ENCODE measurements at places on chromosomes 5 and 9.

GRCh38 chr5:32090026-32090754 lies 83.9 kb downstream of the GOLPH3 start:
- DNase-seq: no peak

DNA sequence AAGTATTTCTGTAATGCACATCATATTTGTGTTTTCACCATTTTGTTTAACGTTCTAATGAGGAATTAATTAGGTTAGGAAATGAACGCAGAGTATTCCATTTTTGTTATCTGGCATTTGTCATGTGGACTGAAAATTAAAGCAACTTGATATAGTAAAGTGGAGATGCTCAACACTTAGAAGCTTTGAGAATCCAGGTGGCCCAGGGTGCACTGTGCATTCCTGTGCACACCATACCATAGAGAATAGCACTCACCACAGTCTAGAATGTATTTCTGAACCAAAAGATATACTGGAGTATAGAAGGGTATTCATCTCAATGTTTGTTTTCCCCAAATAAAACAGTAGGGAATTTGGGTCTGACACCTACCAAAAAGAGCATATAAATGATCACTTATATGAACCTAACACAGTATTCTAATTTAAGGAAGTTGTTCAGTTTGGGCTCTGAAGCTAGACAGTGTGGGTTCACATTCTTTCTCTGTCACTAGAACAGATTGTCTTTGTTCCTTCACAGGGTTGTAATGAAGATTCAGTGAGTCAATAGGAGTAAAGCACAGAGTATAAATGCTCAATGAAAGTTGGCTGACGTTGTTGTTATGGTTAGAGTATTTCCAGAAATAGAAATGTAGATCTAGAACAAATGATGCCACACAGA lies 125.6 kb upstream of the DMRT1 start:
- DNase-seq: no peak

- DNase-seq: no peak
These were observed 94.9 kb upstream of the MINAR2 start for GRCh38 chr5:129653057-129653375.

GRCh38 chr5:82584631-82585030 lies 306.5 kb upstream of the RPS23 start:
- DNase-seq: no peak

- DNase-seq: no peak
These were observed 565.2 kb downstream of the CDK5RAP2 start for GRCh38 chr9:120014796-120015195.

DNA sequence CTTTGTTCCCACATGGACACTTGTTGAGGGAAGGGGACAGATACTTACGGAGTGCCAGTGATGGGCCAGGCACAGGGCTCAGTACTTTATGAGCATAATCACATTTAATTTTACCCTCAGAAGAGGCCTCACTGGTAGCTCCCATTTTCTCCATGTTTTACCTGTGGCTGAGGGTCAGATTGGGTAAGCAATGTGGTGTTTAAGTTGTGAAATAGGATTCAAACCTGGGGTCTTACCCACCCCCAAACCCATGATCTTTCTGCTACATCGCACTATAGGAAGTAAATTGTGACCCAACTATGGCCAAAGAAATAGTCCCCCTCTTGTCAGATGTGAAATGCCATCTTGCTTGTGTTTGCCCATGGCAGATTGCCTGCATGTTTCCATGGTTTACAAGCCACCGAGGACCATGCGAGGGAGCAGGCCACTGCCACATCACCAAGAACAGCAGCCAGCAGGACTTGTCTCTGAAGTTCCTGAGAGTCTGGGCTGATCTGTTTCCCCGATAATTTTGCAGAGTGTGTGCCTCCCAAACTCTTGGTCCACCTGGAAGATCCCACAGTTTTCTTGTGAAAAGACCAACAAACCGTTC lies 95.4 kb downstream of the MACROH2A1 start:
- DNase-seq: no peak

DNA sequence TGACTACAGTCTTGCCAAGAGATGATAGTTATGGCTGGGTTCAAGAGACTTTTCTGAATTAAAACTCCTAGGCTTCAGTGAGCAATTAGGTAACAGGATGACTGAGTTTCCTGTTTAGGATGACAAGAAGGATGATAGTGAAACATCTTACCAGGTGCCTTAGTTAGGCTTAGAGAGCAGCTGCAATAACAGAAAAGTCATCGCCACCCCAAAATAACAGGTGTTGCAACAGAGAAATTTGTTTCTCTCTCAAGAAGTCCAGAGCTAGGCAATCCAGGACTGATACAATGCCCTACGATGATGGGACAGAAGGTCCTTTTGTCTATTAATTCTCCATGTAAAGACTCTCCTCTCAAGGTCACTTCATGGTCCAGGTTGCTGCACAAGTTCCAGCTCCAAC lies 361.8 kb downstream of the CAAP1 start:
- DNase-seq: no peak

DNA sequence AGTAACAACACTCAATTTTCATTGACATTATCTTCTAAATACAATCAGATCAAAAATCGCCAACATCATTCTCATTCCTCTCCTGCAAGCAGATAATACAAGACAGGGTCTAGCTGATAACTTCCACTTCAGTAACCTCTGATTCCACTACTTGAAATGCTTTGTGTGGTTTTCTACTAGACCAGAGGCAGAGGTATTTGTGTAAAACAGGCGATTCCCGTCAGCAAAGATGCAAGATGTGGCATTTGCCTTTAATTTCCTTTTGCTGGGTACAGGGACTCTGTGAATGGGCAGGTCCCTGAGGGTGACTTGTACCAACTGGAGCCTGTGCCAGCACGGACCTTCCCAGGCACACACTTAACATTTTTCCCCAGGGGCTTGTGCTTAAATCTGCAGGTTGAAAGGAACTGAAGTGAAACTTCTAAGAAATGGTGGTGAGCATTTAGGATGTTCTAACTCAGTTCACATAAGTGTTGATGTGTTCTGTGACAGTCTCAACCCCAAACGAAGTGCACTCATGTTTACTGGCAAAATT lies 625.5 kb upstream of the WWC1 start:
- no peak for DNase-seq

GRCh38 chr9:88952086-88952615 lies 39.1 kb upstream of the S1PR3 start:
- DNase-seq: no peak

DNA sequence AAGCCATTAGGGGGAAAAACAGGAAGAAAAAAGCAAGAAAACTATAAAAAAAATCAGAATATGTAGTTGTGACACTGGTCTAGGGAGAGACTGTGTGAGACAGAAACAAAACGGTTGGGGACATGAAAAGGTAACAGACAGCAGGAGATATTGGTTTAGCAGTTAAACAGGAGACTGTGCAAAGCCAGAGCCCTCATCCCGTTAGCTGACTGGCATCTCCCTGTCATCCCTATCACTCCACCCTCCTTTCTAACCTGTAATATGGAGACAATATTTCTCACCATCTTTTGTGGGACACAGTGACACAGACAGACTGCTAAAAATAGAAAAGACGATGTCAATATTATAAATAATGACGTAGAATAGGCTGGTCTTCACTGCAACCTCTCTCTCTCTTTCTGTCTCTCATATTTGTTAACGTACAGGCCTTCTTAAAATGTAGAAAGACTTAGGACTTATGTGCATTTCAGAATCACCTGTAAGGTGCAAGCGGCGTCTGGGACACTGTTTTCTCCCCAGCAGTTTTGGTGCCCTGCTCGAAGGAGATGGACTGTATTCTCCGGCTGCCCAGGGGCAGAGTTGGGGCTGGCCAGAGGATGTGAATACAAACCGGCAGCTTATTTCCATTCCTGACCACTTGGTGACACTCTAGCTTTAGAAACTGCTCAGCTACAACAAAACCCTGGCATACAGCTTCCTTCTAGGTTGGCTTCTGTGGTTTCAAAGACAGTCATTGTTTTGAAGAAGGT lies 190.6 kb downstream of the MAT2B start:
- no peak for DNase-seq

DNA sequence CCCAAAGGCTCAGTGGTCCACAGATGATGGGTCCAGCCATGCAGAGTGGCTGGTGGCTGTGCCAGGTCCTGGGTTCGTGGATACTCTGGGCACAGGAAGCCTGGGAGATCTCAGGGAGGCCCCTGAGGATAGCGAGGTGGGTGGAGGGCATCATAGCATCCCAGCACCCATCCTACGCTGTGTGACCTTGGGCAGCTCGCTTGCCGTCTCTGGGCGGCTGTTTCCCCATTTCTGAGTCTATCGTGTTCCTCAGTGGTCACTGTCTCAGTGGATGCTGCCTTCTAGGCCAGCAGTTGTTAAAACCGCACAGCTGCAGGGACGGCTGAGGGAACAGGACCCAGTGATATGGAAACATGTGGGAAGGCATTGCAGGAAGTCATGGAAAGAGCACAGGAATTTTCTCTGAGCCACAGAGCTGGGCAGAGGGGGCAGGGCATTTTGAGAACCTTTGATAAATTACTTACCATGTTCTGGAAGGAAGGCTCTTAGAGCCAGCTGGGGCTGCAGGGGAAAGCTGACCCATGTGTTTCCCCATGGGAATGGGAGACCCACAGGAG lies 86.4 kb upstream of the COL5A1 start:
- DNase-seq: no peak

- no peak for DNase-seq
These were observed 22.1 kb upstream of the STXBP1 start for GRCh38 chr9:127589955-127590370.

- DNase-seq: no peak
These were observed 8.4 kb upstream of the DMRT3 start for GRCh38 chr9:967903-968641.

DNA sequence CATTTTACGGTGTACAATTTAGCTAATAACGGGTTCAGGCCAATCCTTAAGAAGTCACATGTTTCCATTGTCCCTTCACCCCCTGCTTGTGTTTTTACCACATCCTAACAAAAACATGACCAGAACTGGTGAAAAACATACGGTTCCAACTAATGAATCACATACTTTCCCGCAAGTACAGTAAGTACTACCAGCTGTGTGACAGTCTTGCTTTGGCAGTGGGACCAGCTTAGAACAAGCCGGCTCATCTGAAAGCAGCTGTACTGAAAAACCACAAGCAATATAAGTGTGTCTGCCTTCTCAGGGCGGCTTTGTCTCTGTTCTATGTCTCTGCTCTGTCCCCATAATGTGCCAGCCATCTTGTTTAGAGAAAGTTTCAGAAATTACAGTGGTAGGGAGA lies 242.5 kb downstream of the BNC2 start:
- no peak for DNase-seq

GRCh38 chr9:99463131-99463530 lies 241.0 kb downstream of the SEC61B start:
- DNase-seq: no peak

GRCh38 chr9:138105561-138106505 lies 228.3 kb downstream of the CACNA1B start:
- no peak for DNase-seq

- no peak for DNase-seq
These were observed 1.6 kb upstream of the PHYKPL start for GRCh38 chr5:178234121-178234749.

- DNase-seq: no peak
These were observed 117.2 kb upstream of the TBCA start for GRCh38 chr5:77893225-77893860.

- no peak for DNase-seq
These were observed 68.9 kb upstream of the EFNA5 start for GRCh38 chr5:107739661-107740060.

DNA sequence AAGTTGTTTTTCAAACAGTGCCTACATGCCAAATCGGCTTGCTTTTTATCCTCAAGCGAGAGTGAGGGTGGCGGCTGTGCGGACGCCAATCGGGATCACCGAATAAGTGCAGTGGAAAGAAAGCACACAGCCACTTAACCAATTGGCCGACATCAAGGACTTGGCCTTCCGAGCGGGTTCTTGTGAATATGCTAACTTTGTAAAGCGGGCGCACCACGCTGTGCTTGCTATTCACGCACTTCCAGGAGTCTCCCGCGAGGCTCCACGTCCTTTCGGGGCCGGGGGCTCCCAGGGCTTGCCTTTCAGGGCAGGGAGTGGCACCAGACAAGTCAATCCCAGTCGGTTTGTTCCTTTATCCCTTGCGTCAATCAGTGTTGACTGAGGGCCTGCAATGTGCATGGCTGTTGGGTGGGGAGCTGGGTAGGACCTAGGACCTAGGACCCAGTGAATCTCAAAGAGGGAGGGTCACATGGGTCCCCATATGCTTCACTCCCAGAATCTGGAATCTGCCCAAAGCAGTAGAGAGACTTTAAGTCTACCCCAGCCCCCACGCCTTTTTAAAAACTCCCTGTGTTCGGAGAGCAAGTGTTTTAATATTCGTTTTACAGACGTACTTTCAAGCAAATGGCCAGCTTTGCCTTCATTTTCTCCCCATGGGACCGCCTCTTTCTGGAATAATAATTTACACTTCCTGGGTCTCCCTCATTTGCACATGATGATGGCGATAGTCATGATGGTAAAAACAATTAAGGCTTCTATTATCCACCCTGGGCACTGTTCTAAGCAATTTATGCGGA lies 2.0 kb upstream of the GCNT4 start:
- no peak for DNase-seq

- no peak for DNase-seq
These were observed 39.7 kb upstream of the RNU6ATAC start for GRCh38 chr9:134204041-134204440.

DNA sequence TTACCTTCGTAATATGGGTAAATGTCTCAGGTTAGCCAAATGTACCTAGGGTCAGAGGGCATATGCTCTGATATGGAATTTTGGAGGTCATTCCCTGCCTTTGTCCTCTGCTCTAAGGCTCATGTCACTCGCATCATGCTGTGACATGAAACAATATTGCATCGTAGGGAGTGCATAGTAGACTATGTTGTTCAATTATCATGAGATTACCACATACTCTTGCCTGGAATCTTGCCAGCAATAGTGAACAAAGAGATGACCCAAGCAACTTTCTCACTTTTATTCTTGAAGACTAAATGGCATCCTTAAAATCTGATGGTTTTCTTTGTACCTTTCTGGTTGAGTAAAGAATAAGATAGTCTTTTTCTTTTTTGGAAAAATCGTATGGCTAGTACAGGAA lies 27.6 kb downstream of the ZNF462 start:
- DNase-seq: no peak

DNA sequence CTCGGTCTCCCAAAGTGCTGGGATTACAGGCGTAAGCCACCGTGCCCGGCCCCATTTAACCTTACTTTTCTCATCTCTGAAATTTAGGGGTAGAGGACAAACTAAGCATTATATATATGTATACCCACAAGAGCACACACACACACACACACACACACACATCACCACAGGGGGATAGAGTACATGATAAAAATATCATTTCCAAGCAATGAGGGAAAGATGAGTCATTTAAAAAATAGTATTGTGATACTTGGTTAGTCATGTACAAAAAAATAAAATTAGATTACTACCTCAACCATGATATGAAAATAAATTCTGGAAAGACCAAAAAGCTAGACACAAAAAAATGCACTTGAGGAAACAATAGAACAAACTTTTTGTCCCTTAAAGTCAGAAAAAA lies 67.2 kb downstream of the CDH18 start:
- no peak for DNase-seq

GRCh38 chr5:57719216-57719615 lies 236.6 kb upstream of the ACTBL2 start:
- no peak for DNase-seq

GRCh38 chr9:125476645-125477044 lies 215.0 kb downstream of the GAPVD1 start:
- no peak for DNase-seq

- DNase-seq: no peak
These were observed 335.2 kb upstream of the TARS1 start for GRCh38 chr5:33105521-33105941.

GRCh38 chr9:32331240-32331639 lies 53.2 kb upstream of the ACO1 start:
- DNase-seq: no peak

Measured in activated naive CD4-positive, alpha-beta T cell (primary cell).